ENCODE measurements at places on chromosomes 6 and 20.

DNA sequence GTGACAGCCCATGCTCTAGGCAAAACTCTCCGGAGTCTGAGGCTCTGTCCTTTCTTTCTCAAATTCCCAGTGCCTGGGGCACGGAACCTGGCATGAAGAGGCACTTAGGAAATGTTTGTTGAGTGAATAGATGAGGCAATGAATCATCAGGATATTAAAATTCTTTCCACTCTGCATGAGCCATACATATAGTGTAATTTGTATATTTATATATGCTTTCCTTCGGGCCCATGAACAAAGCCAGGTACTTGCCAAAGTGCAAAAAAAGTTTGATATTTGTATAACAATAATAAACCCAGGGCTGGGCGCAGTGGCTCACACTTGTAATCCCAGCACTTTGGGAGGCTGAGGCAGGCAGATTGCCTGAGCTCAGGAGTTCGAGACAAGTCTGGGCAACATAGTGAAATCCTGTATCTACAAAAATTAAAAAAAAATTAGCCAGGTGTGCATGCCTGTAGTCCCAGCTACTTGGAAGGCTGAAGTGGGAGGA lies 212.3 kb upstream of the ZNF217 start:
- no peak for DNase-seq

GRCh38 chr6:166365806-166366205 lies 16.9 kb downstream of the MPC1 start:
- no peak for DNase-seq

DNA sequence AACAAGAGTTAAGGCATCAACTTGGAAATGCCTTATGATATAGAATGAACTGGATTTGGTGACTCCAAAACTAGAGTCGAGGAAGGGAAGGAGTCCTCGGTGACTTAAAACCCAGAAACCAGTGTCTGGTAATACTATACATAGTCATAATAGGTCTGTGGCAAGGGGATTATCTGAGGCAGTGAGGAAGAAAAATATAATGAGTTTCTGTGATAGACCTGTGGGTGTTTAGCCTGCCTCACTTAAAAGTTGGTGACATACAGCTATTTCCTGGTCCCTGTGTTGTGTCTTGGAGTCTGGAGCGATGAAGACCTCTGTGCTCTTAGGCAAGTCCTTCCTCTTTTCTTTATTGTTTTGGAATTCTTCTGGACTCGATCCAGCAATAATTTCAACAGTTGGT lies 5.1 kb upstream of the MYO6 start:
- DNase-seq, result no peak

DNA sequence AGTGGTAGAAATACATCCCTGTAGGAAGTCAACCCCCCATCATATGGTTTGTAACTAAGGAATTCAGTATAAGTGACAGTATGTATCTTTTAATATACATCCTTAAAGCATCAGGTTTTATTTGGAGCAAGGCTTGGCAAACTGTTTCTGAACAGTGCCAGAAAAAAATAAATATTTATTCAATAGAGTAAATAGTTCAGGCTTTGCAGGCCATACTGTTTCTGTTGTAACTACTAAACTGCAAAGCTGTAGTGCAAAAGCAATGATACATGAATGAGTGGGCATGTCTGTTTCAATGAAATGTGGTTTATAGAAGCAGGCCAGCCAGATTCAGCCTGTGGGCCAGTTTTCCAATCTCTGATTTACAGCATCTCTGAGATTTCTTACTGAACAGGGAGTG lies 977 bp downstream of the MEI4 start:
- DNase-seq, result no peak

DNA sequence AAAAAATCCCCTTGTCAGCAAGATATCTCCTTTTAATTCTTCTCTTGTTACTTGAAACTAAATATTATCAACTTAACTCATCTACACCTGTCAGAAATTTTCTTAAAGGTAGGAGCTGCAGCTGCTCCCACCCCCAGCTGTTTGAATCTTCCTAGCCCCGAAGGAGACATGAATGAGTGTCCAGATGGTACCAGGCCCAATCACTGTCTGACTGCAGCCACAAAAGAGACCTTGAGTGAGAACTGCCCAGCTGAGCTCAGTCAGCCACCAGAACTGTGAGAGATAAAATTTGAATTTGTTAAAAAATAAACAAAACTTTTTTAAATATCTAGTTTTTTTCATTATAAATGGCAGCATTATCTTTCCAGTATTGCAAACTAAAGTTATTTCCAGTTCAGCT lies 84.7 kb downstream of the PRSS35 start:
- no peak for DNase-seq

- DNase-seq, result no peak
Observed at GRCh38 chr6:6711832-6712448, 123.4 kb downstream of the LY86 start.

GRCh38 chr6:20879526-20879925 lies 345.3 kb downstream of the CDKAL1 start:
- no peak for DNase-seq

DNA sequence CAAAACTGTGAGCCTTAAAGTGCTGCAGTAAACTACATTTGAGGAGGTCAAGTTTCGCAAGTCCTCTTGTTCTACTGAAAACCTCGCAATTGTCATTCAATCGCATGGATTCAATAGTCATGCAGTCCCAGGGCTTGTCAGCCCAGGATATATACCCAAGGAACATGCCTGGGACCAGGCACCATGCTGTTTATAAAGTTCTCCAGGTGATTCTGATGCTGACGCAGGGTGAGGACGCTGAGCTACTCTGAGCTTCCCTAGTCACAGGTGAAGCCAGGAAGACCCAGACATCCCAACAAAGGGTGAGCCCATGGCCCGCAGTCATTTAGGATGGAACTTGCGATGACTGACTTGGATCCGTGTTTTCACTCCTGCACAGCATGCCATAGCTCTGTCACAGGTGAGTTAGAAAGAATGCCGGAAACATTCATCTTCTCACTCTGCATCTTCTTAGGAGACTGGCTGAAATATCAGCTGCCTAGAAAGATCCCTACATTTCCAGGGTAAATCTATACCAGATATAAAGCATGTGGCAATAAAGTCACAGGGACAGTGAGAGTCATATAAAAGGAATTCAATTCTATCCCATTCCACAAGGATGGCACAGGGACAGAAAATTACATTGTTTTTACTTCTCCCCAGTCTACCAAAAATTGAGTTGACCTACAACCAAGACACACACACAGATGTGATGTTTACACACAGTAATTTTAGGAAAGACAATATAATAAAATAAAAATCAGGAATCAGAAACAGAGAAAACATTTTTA lies 27.0 kb upstream of the SSTR4 start:
- no peak for DNase-seq

GRCh38 chr6:37110500-37111461 lies 59.2 kb upstream of the PIM1 start:
- DNase-seq, result no peak

GRCh38 chr6:7579851-7580250 lies 10.1 kb upstream of the SNRNP48 start:
- no peak for DNase-seq

- DNase-seq, result no peak
Observed at GRCh38 chr20:36845288-36845971, 30.5 kb upstream of the TLDC2 start.

- DNase-seq, result no peak
Observed at GRCh38 chr20:39855056-39855455, 834.0 kb downstream of the MAFB start.

- DNase-seq, result no peak
Observed at GRCh38 chr20:8126841-8127378, 5.2 kb upstream of the PLCB1 start.

- DNase-seq, result peak; percentile 9
Observed at GRCh38 chr6:149484733-149485700, at the start of gene ZC3H12D. ZC3H12D (minus strand) TSS chr6:149485014; CDS start chr6:149474543, 10,471 bp downstream.

DNA sequence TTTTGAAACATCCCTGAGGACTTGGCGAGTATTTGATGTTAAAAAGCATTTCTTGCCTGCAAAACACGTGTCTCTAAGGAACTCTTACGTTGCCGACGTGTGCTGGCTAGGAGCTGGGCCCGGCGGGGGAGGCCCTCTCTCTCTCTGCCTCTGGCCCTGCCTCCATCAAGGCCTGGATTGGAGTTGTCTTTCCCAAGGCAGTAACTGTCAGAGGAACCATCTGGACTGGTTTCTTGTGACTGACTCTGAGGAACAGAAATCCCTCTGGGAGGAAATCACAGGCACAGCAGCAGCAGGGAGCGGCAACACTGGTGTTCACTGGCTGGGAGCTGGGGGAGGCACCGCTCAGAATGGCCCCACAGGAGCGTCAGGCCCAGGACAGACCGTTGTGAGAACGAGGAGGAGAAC lies 244.2 kb downstream of the NRN1 start:
- no peak for DNase-seq

DNA sequence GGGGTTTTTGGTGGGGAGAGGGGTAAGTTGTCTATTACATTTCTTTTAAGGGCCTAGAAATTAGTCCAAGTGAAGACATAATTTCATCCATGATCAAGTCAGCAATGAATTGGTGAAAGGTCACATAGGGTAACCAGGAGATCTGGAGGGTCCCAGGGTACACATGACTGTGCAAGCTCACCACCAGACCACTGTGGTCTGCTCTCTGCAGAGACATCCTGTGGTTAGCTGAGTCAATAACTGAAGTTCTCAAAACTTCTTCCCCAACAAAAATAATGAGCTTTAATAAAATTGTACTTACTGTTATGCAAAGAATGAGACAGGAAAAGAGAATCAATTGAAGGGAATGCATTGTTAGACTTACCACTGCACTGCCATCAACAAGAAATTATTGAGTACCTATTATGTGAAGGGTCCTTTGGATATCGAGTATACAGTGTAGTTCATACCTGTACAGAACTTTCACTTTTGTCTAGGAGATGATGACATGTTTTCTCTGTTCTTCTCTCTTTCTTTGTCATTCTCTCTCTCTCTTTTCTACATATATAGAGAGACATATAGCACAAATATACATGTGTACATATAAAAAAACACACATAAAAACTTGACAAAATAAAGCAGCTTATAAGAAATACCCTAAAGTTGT lies 209.8 kb downstream of the GJA1 start:
- DNase-seq, result no peak

GRCh38 chr6:38404355-38404754 lies 235.4 kb downstream of the BTBD9 start:
- no peak for DNase-seq

GRCh38 chr6:148325316-148326068 lies 17.1 kb upstream of the SASH1 start:
- DNase-seq, result no peak

- no peak for DNase-seq
Observed at GRCh38 chr20:24721891-24722568, 227.0 kb upstream of the CST7 start.

DNA sequence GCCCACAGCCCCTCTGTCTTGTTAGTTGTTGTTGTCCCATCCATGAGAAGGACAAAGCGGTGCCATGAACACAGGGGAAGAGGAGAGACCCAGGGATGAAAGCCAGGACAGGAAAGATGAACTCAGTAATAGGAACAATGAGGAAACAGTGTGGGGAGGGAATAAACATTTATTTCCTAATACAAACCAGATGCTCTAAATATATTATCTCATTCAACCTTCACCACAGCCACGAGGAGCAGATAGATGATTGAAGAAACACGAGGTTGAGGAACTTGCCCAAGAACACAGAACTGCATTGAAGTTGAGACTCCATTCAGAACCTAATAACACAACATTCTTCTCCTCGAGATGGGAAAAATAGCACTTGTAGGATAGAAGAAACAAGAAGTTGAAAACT lies 53.0 kb upstream of the AIG1 start:
- no peak for DNase-seq

DNA sequence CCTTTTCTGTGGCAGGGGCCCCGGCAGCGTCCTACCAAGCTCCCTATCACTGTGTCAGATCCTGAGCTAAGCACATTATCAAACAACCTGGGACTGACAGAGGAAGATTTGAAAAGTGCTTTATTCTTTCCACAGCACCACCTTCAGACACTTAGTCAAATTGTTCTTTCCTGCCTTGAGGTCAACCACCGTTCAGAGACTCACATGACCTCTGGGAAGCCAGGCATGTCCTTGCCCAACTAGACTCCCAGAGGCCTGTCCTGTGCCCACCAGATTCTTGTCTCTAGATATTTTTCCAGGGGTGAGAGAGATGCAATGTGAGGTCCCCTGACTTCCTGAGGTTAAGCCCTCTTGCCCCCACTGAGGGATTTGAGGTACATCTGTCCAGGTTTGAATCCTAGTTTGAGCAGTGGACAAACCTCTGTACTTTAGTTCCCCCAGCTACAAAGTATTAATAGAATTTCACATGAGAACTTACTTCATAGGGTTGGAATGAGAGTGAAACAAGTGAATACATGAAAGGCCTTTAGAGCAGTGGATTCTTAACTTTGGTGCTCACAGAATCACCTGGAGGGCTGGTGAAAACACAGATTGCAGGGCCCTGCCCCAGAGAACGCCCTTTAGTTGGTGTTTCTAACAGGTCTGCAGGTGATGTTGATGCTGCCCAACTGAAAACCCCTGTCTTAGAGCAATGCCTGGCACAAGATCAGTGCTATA lies 179.8 kb downstream of the CLIC5 start:
- DNase-seq, result no peak

DNA sequence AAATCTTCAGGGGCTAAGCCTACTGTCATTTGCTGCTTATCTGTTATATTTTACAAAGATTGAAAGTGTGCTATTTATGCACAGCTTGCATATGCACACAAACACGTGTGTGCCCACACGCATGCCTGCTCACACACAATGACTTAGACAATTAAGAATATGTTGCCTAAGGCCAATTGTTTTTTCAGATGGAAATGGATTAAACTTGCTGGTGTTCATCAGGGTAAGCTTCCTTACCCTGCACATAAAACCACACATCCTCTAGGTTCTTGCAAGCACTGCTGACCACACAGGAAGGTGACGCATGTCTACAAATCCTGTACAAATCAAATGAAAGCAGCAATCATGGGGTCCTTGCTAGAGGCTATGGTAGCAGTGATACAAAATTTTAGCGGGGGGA lies 58.4 kb downstream of the GJA10 start:
- DNase-seq, result no peak

- DNase-seq, result no peak
Observed at GRCh38 chr20:47334022-47334551, 22.4 kb downstream of the ZMYND8 start.

DNA sequence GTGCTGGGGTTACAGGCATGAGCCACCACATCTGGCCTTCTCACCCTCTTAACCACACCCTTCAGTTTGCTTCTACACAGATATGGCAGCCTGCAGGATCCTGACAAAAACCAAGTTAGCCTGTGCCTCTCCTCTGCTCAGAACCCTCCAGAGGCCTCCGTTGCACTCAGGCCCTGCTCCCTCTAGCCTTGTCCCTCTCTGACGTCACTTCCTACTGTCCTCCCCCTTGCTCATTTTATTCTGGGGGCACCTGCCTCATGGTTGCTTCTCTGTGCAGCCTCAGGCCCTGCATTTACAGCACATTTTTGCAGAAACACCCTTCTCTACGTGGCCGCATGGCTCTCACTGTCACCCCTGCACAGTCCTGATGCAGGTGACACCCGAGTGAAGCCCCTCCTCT lies 105.6 kb downstream of the CDC5L start:
- DNase-seq, result no peak

- DNase-seq, result no peak
Observed at GRCh38 chr6:11589261-11589660, 51.7 kb downstream of the TMEM170B start.

DNA sequence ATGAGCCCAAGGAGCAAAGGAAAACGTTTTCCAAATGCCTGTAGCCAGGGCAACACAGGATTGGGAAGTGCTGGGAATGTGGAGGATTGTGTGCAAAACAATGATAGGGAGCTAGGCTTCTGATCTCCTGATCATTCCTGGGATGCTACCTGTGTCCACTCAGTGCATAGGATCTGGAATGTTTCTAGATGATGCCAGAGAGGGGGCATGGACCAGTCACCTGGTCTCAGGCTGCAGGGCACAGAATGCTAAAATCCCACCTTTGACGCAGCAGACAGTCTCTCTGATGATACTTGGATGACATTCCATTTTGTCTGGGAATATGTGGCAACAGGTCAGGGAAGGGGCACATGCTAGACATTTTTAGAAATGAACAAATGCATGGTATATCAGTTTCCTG lies 128.9 kb downstream of the CLIC5 start:
- no peak for DNase-seq
